ENCODE measurements at places on chromosomes 1 and 21.

DNA sequence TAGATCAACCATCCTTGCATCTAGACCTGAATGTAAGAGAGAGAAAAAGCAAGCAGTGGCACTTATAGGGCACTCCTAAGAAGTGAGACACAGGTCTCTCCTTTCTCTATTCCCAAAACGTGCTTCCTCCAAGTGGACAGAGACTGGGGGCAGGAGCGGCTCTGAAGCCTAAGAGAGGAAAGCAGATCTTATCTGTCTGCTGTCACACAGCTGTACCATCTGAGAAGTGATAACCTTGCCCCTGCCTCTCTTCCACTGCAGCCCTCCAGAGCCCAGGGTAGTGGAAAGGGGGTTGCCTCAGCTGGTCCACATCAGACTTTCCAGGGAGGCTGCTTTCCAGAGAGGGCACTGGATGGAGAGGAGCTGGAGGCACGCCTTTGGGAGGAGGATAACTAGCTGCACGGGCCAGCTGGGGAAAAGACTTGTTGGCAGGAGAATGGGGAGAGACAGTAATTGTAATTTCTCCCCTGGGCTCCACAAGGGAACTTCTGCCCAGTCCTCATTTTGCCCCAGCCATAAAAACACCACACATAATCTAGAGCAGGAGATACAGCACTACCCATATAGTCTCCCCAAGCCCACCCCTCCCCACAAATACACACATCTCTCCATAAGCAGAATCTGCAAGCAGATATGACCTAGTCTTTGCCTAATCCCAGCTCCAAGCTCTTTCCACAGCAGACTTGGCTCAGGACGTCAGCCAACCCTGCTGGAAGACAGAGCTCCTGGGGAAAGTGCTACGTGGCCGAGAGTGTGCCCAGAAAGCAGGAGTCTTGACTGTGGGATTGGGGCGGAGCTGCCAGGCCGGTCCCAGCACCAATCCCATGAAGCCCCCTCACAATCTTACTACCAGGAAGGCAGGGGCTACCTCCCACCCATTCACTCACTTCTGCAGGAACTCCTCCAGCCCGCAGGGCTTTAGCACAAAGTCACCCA, 31.2 kb downstream of the PIK3C2B start:
- DNase-seq: no peak

DNA sequence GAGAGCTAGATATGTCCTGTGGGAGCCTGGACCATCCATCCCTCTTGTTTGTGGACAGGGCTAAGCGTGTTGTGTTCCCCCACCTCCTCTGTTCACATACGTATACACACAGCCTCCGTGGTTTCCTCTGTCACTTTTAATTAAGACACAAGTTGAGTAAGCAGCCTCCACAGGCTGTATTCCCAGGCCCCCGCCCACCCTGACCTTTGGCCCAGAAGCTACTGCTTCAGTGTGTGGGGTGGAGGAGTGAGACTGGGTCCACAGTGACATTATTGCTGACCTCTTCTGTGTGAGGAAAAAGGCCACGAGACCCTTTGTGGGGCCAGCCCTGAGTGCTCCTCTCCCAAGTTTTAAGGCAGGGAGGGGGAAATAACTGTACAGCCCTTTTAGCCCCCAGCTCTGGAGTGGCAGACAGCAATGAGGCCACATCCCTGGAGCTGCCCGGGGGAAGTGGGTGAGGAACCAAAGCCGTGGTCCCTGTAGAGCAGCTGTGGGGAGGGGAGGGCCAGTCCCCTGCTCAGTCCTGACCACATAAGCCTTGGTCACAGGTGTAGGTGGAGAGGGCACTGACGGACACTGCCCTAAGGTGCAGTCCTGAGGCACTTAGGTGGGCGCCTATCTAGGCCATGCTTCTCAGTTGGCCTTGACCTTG, 4.4 kb downstream of the ELOVL1 start:
- DNase-seq: no peak

DNA sequence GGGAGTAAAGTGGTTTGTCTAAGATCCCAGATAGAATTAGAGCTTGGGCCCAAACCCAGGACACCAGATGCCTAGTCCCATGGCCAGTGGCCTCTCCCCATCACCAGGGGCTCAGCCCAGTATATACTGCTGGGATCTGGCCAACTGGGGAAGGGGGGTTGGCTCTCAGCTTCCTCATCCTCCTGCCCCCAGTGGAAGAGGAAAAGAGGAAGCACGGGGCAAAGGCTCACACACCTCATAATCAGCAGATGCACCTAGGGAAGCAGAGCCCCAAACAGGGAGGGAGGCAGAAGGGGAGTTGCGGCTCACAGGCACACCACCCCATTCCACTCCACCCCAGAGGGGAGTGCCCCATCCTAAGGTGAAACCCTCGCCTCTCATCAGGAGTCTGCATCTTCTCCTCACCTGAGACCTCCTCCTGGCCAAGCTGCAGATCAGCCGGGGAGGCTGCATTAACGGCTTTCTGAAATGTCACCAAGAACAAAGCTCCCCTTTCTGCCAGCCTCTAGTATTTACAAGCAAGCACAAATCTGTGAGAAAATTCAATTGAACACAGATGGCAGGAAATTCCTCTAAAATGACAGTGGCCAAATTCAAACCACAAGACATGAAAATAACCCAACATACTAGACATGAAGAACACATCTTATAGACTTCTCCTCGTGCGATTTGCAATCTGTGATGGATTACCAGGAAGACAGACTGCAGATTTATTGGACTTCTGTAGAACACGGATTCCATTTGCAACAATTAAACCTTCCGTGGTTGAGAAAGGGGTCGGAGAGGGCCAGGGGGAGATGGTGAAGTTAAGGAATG, 82.8 kb downstream of the GLIS1 start:
- no peak for DNase-seq

- no peak for DNase-seq
Observed at GRCh38 chr1:47262787-47263413, 30.9 kb upstream of the TAL1 start.

DNA sequence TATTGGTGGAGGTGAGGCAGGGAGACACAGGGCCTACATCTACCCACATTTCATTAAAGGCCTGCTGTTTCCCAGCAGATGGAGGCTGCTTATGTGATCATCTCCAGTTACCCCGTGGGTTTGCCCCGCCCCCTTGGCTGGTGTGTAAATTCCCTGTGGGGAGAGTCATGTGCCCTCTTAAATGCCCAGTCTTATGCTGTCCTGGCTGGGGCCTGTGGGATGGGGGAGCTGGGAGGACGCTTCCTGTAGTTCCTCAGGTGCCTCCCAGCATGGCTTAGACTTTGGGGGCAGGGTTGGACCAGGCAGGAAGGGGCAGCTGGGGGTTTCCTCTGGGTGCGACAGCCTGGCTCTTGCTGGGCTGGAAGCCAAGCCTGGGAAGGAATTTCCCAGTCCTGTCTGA, 15.5 kb upstream of the CITED4 start:
- DNase-seq: no peak

DNA sequence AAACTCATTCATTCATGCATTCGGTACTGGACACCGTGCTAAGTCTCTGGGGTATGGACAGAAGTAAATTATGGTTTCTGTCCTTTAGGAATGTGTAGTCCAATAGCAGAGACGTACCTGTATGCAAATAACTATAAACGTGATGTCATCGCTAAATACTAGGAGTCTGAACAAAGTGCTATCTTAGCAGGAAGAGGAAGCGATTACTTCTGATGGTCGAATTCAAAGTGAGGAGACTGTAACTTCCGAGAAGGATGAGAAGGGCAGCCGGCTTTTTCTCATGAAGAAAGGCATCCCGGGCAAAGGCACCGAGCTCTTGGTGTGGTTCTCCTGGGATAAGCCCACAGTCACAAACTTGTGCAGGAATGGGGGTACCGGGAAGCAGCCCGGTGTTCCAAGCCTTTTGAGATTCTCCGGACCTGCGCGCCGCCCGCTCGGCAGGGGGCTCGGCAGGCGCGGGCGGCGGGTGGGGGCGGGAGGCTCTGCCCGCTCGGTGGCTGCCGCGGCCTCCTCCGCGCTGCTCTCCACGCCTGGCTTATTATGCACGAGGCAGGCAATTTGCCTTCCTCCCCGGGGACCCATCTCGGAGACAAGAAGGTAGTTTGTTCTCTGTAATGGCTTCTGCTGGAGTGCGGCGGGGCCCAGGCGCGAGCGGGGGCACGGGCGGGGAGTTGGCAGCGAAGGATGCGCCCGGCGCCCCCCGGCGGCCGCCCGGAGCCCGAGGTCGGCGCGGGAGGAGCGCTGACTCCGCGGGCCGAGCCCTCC, 67.5 kb upstream of the CD1D start:
- peak; percentile 3 for DNase-seq
